ENCODE measurements at places on chromosomes 5 and 9. TPM values are rescaled to one million over a fixed set of nuclear protein-coding genes. Genes with fewer than 3 reads are reported as not detected.
A peak's percentile ranks its signal among the peaks of the same experiment; 100 is the strongest.

DNA sequence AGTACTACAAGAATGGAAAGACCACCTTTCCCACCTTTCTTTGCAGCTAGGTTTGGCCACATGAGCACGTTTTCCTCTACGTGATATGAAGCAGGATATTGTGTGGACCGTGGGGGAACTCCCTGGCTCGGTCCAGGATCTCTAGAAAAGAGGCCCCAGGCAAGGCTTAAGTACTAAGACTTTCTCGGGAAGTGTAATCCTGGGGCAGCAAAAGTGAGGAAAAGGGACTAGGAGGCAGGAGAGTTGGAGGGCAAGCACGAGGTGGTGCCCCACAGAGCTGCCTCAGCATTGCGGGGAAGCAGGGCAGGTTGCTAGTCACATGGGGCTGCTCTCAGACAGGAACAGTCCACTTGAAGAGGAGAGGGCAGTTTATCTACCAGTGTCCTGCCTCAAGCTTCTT, 235.1 kb downstream of the GADD45G start:
- no peak overlapping the region for H3K27ac ChIP-seq
- H3K4me3 ChIP-seq = no peak overlapping the region
- no peaks in the 10 kb centered on the region for H3K4me1 ChIP-seq
- no peak for DNase-seq
- no peaks in the 10 kb centered on the region for H3K36me3 ChIP-seq

- DNase-seq = peak; percentile 72
- no peaks in the 10 kb centered on the region for H3K36me3 ChIP-seq
- peak overlapping the region; percentile 38 for H3K27ac ChIP-seq
- no peaks in the 10 kb centered on the region for H3K27me3 ChIP-seq
- H3K4me1 ChIP-seq = peaks cover 42% of the 10 kb centered on the region
Observed at GRCh38 chr5:142743592-142744441, 26.4 kb upstream of the ARHGAP26 start.

GRCh38 chr9:96131825-96132224, 170.2 kb downstream of the HSD17B3 start:
- H3K4me1 ChIP-seq = peaks cover 12% of the 10 kb centered on the region
- no peak overlapping the region for H3K4me3 ChIP-seq
- H3K27me3 ChIP-seq = peaks cover 12% of the 10 kb centered on the region
- no peak overlapping the region for H3K27ac ChIP-seq
- DNase-seq = no peak

The PAM gene
- 430 TPM for polyA plus RNA-seq

The ANKRD55 gene
- not detected for polyA plus RNA-seq

All from GM23248 (cell line).